GM12891 (cell line): ENCODE measurements at places on chromosomes 11 and 22.

- no peak for DNase-seq
These were observed at the start of gene SAA4 for GRCh38 chr11:18236664-18237356. SAA4 (minus strand) TSS chr11:18236802; CDS start chr11:18235926, 876 bp downstream.

DNA sequence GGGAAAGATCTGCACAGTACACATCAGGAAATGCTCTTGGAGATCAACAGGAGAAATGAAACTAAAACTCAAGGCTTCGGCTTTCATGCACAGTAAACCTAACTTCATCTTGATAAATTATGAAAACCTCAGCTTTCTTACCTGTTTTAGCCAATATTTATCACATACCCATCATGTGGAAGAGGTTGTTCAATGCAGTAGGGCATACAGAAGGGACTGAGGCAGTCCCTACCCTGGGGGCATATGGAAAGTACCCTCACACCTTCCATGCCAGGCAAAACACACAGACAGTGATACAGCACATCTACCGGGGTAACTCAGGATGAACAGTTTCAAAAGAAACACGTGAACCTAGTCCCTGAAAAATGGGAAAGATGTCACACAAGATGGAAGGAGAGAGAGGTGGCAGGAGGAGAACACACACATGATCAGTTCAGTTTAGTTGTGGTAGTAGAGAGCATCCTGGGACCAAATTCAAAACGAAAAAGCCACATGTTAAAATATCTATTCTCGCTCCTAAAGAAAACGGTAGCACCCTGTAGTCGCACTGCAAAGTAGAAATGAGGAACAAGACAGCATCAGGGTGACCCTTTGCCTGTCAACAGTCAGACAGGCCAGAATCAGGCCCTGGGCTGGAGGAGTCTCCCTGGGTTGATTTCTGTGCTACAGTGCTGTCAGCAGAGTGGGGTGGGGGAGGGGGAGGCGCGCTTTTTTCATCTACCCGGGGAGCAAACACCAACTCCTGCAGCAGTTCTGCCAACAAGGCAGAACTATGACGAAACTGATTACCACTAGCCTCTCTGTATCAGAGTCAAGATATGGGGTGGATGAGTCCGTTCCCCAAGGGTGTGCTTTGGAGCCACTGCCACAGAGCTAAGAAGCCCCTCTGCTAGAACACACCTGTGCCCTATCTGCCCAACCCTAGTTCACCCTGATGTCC lies 1.3 kb downstream of the HIRA start:
- DNase-seq, result no peak

DNA sequence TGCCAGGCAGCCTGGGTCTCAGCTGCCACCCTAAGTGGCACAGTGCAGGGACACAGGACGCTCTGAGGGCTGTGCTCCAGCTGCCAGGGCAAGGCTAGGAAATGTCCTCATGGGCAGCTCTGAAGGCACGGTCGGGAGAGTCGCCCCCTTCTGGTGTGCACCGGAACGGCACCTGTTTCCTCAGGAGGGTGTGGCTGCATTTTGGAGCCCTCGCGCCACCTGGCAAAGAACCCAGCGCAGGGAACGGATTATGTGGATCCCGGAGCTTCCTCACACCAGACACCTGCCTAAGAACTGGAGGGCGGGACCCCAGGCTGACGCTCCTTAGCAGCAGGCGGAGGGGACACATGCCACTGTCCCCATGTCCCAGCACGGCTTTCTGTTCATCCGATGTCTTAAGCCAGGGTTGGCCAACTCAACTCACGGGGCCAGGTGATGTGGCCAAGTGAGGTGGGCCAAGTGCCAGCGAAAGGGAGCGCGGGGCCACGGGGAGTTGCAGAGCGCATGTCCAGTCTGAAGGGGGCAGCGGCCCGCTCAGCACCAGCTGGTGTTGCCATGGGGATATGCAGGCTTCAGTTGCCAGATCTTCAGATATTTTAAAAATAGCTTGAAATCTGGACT lies 5.1 kb upstream of the SLC22A8 start:
- DNase-seq, result no peak

GRCh38 chr11:108803776-108804175 lies 138.9 kb downstream of the DDX10 start:
- no peak for DNase-seq

GRCh38 chr11:133172349-133172748 lies 360.0 kb downstream of the OPCML start:
- no peak for DNase-seq

DNA sequence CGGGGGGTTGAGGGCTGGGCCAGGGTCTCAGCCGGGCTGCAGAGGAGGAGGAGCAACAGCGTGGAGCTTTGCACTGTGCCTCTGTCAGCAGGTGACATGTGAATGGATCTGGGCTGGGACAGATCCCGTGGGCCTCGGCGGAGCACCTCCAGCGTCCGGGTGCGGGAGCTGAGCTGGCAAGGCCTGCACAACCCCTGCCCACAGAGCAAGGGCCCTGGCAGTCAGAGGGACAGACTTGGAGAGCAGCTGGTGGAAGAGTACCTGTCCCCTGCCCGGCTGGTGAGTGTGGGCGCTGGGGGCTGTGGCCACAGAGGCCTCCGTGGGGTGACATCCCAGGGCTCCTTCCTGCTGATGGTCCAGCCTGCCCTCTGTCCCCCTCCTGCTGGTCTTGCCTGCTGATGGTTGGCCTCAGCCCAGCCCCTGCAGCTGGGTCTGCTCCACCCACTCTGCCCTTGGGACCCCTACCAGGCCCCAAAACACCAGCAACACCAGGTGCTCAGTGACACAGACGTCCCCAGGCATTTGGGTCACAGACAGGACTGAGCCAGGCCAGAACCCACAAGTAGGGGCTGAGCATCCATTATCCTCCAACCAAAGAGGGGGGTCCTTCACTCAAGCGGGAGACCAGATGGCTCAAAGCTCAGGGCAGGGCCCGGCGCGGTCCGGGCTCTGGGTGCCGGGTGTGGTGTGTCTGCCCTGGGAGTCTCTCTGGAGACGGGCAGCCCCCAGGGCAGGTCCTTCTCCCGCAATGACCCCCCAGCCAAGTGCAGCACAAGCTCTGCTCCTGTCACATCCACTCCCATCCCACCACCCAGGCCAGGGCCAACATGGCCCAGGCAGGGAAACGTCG lies 3.5 kb downstream of the LRRC56 start:
- no peak for DNase-seq

DNA sequence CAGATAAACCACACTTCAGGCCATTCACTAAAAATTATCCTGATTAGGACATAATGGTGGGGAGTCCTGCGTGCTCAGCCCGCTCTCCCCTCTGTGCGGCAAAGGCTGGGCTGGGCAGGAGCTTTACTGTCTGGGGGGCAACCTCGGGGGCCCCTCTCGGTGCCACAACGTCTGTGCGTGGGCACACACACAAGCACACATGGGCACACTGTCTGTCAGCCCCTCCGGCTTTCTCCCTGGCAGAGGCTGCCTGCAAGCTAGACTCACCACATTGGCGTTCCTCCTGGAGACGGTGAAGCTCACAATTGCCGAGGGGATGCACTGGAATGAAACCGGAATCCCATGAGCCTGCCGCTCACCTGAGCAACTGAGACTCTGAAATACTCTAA lies 5.2 kb downstream of the MLC1 start:
- no peak for DNase-seq

GRCh38 chr11:117222991-117223740 lies 8.7 kb downstream of the PCSK7 start:
- DNase-seq, result no peak

DNA sequence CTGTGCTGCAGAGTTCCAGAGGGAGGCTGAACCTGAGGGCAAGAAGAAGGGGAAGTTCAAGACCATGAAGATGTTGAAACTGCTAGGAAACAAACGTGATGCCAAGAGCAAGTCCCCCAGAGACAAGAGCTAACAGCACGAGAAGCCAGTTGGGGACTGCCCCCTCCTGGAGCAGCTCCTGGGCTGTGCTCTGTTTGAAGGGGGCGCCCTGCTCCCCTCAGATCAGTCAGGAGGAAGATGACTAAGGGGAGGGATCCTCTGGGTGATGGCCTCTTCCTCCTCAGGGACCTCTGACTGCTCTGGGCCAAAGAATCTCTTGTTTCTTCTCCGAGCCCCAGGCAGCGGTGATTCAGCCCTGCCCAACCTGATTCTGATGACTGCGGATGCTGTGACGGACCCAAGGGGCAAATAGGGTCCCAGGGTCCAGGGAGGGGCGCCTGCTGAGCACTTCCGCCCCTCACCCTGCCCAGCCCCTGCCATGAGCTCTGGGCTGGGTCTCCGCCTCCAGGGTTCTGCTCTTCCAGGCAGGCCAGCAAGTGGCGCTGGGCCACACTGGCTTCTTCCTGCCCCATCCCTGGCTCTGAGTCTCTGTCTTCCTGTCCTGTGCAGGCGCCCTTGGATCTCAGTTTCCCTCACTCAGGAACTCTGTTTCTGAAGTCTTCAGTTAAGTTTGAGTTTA lies 12.6 kb downstream of the C22orf23 start:
- no peak for DNase-seq

GRCh38 chr11:10640308-10640707 lies 53.2 kb downstream of the IRAG1 start:
- DNase-seq, result no peak

DNA sequence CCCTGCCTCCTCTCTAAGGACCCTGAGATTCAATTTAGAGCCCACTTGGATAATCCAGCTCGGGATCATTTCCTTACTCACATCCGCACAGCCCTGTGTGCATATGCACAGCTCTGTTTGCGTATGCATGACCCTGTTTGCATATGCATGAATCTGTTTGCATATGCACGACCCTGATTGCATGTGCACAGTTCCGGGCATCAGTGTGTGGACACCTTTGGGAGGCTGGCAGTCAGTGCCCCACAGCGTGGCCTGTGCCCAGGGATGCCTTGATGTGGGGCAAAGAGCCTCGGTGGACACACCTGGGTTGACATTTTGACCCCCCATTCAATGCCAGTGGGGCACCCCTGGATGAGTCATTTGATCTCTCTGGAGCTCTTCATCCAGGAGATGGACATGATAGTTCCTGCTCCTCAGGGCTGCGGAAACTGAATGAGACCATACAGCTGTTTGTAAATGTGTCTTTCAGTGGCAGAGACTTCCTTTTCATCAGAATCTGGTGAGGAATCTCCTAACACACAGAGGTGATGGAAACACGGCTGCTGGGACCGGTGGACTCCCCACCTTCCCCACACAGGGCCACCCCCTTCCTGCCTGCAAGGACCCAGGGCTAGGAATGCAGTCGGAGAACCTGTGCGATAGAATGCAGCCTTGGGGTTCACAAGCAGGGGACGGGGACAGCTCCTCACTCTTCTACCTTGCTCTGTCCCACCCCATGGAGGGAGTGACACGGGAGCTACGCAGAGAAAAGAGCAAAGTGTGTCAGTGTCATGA lies 41.2 kb downstream of the MYEOV start:
- DNase-seq, result no peak

- DNase-seq, result no peak
These were observed 54.2 kb downstream of the LGR4 start for GRCh38 chr11:27418356-27418755.

GRCh38 chr22:38481162-38481870 lies 13.4 kb downstream of the KDELR3 start:
- no peak for DNase-seq
